ENCODE measurements at places on chromosomes 16 and 17. TPM values are rescaled to one million over a fixed set of nuclear protein-coding genes. Genes with fewer than 3 reads are reported as not detected.

GRCh38 chr16:80045861-80046260, 445.3 kb upstream of the MAF start:
- DNase-seq = no peak
- H3K27me3 ChIP-seq = no peaks in the 10 kb centered on the region
- H3K4me3 ChIP-seq = no peak overlapping the region
- H3K36me3 ChIP-seq = no peaks in the 10 kb centered on the region
- H3K4me1 ChIP-seq = no peaks in the 10 kb centered on the region
- H3K27ac ChIP-seq = no peak overlapping the region

- H3K4me1 ChIP-seq = no peaks in the 10 kb centered on the region
- no peak overlapping the region for H3K4me3 ChIP-seq
- no peaks in the 10 kb centered on the region for H3K36me3 ChIP-seq
These were observed 401.7 kb upstream of the MAF start for GRCh38 chr16:80002261-80002660.

DNA sequence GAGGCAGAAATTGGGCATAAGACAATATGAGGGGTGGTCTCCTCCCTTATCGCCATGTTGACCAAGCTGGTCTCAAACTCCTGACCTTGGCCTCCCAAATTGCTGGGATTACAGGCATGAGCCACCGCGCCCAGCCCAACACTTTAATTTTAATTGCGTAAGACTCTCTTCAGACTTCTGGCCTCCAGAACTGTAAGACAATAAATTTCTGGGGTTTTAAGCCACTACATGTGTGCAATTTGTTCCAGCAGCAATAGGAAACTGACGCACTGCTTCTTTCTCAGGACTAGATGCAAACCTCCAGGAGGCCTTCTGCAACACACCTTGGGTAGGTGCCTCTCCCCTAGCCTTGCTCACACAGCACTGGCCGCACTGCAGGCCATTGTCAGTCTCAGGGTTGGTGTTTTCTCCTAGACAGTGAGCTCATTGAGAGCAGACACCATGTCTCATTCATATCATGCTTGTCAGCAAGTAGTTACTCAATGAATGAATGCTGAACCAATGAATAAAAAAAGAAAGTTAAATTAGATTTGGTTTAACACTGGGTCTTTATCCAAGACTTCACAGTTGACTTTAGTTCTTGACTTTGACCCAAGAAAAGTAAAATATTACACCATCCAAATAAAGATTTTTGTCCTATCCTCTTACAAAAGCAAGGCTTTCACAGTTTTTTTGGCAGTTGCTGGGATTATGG, 5.5 kb upstream of the ACSF2 start:
- no peak for DNase-seq
- peak overlapping the region; percentile 55 for H3K4me3 ChIP-seq
- no peaks in the 10 kb centered on the region for H3K36me3 ChIP-seq
- no peaks in the 10 kb centered on the region for H3K27me3 ChIP-seq
- H3K4me1 ChIP-seq = peaks cover 32% of the 10 kb centered on the region

GRCh38 chr17:65170839-65171238, 33.7 kb downstream of the RGS9 start:
- no peaks in the 10 kb centered on the region for H3K27me3 ChIP-seq
- no peak overlapping the region for H3K4me3 ChIP-seq
- DNase-seq = no peak

- H3K36me3 ChIP-seq = no peaks in the 10 kb centered on the region
- no peak for DNase-seq
- H3K4me1 ChIP-seq = no peaks in the 10 kb centered on the region
- no peaks in the 10 kb centered on the region for H3K27me3 ChIP-seq
These were observed 41.4 kb downstream of the ACTG1 start for GRCh38 chr17:81470944-81471817.

- H3K27me3 ChIP-seq = no peaks in the 10 kb centered on the region
- no peak for DNase-seq
- no peaks in the 10 kb centered on the region for H3K4me1 ChIP-seq
- H3K27ac ChIP-seq = no peak overlapping the region
- no peaks in the 10 kb centered on the region for H3K36me3 ChIP-seq
These were observed 13.1 kb upstream of the PRR35 start for GRCh38 chr16:546909-547770.

DNA sequence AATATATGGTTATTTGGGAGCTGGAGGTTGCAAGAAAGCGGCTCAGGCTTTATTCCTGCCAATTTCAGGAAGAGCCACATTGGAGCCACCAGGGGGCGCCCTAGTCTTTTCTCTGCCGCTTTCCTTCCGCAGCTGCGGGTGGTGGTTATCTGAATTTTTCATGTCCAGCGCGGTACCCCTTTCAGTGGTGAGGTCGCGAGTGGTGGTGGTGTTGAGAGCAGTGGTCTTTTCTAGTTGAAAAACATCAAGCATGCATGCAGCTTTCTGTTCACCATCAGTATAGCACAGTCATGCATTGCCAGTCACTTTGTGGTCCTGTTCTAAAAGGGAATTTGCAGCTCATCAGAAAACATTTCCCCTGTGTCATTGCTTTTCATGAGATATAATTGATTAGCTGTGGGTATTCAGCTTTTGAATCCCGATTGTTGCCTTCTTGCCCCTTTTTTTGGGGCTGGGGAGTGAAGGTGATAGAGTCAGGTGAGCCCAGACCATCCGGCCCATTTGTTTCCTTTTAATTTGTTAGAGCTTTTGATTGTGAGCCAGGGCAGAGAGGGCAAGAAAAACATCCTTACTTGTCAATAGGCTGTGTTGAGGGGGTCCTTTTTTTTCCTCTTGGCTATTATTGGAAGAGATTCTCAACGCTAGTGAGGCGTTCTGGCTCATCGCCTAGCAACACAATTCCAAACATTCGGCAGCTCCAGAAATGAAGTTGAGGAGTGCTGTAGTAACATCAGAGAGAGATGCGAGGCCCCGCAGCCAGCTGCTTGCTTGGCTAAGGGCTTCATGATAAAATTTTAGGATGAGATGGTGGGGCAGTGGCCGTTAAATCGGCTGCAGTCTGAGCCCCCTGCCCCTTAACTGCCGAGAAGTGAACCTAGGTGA, 119.0 kb downstream of the SNX29 start:
- H3K4me1 ChIP-seq = no peaks in the 10 kb centered on the region
- H3K36me3 ChIP-seq = no peaks in the 10 kb centered on the region
- H3K27me3 ChIP-seq = no peaks in the 10 kb centered on the region
- no peak overlapping the region for H3K27ac ChIP-seq

DNA sequence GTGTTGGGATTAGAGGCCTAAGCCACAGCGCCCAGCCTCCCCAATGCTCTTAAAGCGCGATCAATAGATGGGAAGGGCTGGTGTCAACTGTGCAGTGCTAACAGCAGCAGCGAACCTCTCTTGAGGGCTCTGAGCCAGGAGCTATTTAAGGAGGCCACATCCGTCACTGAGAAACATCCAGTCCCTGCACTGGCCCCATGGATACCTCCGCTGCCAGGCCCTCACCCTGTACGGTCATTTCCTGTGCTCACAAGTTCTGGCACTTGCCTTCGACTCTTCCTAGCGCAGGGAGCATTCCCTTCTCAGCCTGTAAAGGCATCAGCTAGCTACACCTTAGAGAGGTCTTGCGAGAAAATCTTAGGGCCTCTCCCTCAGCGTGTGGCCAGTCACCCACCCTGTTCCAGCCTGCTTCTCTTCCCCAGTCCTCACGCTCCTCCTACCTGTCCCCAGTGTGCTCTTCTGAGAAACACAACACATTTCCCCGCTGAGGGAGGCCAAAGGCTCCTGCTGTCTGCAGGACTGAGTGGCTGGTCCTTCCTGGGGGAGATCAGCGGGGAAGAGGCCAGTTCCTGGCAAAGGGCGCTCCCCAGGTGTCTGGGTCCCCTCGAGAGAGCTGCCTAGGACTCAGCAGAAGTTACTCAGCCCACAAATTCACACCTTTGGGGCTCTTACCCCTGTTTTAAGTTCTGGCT, 28.6 kb downstream of the GTF3C1 start:
- no peaks in the 10 kb centered on the region for H3K27me3 ChIP-seq
- H3K36me3 ChIP-seq = peaks cover 9% of the 10 kb centered on the region
- peaks cover 4% of the 10 kb centered on the region for H3K4me1 ChIP-seq
- no peak overlapping the region for H3K4me3 ChIP-seq

DNA sequence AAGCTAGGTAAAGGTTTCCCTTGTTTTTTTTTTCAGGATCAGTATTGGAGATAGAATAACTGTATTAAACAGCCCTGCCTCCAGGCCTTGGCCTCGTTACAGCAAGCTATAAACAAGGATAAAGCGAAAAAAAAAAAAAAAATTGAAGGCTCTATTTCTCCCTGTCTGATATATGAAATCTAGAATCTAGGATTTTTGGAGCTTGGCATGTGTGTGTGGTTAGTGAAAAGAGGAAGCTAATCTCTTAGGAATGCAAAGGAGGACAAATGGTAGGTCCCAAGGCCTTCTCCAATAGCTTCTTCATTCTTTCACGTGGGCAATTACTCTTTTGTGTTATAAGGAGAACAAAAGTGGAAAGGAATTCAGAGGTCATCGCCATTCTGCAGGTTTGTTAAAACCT, 470.3 kb downstream of the TMEM114 start:
- DNase-seq = no peak
- no peak overlapping the region for H3K27ac ChIP-seq
- no peaks in the 10 kb centered on the region for H3K36me3 ChIP-seq
- H3K4me3 ChIP-seq = no peak overlapping the region
- no peaks in the 10 kb centered on the region for H3K27me3 ChIP-seq

DNA sequence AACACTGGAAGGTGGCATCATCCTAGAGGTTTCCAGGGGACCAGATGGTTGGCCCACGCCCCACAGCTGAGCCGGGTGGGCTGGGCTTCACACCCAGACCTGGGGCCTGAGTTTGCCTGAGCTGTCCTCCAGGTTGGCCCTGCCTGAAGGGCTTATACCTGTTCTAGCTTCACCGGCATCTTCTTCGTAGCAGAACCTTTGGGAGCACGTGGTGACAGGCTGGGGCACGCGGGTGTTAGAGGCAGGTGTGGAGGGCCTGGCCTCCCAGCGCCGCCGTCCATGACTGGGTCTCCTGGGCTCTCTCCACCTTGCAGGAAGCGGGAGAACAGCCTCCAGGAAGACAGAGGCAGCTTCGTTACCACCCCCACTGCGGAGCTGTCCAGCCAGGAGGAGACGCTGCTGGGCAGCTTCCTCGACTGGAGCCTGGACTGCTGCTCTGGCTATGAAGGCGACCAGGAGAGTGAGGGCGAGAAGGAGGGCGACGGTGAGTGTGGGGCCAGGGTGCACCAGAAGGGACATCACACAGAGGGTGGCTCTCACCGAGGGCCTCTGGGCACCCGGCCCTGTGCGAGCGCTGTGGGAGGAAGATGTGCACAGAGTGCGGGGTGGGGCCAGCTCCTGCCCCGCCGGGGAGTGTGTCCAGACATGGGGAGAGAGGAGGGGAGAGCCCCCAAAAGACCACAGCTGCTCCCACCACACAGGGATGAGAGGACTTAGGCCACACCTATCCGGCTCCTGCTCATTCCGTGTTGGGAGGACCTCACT, 4.6 kb upstream of the TEDC2 start:
- H3K4me3 ChIP-seq = no peak overlapping the region
- no peaks in the 10 kb centered on the region for H3K27me3 ChIP-seq

GRCh38 chr17:57528058-57528451, 217.0 kb downstream of the CCDC182 start:
- peaks cover 11% of the 10 kb centered on the region for H3K36me3 ChIP-seq
- DNase-seq = no peak
- no peaks in the 10 kb centered on the region for H3K27me3 ChIP-seq
- H3K4me3 ChIP-seq = no peak overlapping the region
- peaks cover 96% of the 10 kb centered on the region for H3K4me1 ChIP-seq

DNA sequence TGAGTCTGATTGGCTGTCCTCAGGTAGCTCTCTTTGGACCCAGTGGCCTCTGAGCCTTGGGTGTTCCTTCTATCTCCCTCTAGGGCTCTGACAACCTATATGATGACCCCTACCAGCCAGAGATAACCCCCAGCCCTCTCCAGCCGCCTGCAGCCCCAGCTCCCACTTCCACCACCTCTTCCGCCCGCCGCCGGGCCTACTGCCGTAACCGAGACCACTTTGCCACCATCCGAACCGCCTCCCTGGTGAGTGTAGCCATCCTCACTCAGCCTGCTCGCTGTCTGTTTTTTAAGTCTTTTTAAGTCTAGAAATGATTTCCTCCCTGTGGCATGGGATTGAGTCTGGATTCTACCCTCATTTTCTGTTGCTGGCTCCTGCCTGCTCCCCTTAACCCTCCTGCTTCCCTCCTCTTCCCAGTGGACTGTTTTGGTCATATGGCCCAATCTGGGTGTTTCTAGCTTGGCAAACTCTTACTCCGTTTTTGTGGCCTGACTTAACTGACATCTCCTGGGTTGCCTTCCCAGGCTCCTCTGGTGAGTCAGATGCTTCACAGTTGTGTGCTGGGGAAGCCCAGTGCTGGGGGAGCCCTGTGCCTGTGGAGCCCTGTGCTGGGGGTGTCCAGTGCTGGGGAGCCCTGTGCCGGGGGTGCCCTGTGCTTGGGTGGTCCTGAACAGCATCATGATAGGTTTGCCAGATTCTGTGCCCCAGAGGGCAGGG, 9.9 kb downstream of the TAOK2 start:
- no peak overlapping the region for H3K4me3 ChIP-seq
- H3K36me3 ChIP-seq = peaks cover 32% of the 10 kb centered on the region
- H3K27me3 ChIP-seq = no peaks in the 10 kb centered on the region

DNA sequence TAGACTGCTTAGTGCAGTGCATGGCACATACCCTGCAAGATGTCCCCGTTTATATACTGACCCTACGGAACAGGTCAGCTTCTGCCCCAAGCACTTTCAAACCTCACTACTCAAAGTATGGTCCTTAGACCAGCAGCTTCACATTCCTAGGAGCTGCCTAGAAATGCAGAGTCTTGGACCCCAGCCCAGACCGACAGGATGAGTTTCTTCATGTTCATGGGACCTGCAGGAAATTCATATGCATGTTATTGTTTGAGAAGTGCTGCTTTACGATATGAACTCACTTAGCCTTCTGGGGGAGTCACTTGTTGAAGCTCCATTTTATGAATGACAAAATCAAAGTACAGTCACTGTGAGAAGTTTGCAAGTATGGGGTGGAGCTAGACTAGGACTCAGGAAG, 82.6 kb downstream of the DYNLRB2 start:
- H3K27me3 ChIP-seq = no peaks in the 10 kb centered on the region
- H3K36me3 ChIP-seq = no peaks in the 10 kb centered on the region
- no peak overlapping the region for H3K27ac ChIP-seq
- H3K4me3 ChIP-seq = no peak overlapping the region

GRCh38 chr16:77297996-77298395, 98.8 kb downstream of the SYCE1L start:
- H3K4me1 ChIP-seq = peaks cover 15% of the 10 kb centered on the region
- no peak overlapping the region for H3K4me3 ChIP-seq
- H3K27ac ChIP-seq = no peak overlapping the region
- H3K36me3 ChIP-seq = no peaks in the 10 kb centered on the region
- H3K27me3 ChIP-seq = no peaks in the 10 kb centered on the region
- DNase-seq = no peak

- no peaks in the 10 kb centered on the region for H3K36me3 ChIP-seq
- no peak overlapping the region for H3K4me3 ChIP-seq
- peaks cover 8% of the 10 kb centered on the region for H3K4me1 ChIP-seq
These were observed 4.3 kb upstream of the ATP1B2 start for GRCh38 chr17:7646457-7646856.

Gene SULT1A2
- total RNA-seq = 16.1 TPM

Gene TP53TG3
- total RNA-seq = not detected

Gene CDH3
- not detected for total RNA-seq

Gene FNDC8
- total RNA-seq = not detected

Gene AIPL1
- not detected for total RNA-seq

Gene KRTAP3-1
- not detected for total RNA-seq

Gene C1QL1
- total RNA-seq = not detected
